GM19239 (cell line): ENCODE measurements at places on chromosomes 16 and 17.
A peak's percentile ranks its signal among the peaks of the same experiment; 100 is the strongest.

DNA sequence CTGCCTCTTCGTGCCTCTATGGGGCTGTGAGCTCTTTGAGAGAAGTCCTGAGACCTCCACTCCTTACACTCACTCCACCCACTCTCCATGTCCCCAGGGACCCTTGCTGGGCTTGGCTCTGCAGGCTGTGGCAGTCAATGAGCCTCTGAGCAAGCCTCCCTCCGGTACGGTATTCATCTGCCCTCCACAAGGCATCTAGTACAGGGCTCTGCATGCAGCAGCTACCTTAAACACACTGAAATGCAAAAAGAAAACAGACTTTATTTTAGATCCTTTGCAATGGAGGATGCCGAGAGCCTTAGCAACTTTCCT, 38.9 kb upstream of the SMPD3 start:
- no peak for DNase-seq

- DNase-seq: no peak
Measured at GRCh38 chr17:80432961-80433550, 18.1 kb downstream of the ENDOV start.

DNA sequence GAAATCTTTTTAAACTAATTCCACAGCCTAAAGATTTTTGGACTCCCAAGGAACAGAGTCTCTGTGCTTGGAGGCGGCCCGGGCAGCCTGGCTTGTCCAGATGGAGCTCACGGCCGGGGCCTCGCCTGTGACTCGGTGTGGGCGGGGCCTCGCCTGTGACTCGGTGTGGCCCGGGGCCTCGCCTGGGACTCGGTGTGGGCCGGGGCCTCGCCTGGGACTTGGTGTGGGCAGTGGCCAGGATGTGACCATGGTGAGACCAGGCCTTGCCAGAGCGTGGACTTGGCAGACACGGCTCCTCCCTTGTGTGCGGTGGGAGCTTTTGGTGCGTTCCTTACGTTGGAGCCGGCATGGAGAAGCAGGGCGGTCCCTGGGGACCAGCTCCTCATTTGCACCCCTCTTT, 92.3 kb downstream of the METRNL start:
- DNase-seq: no peak

DNA sequence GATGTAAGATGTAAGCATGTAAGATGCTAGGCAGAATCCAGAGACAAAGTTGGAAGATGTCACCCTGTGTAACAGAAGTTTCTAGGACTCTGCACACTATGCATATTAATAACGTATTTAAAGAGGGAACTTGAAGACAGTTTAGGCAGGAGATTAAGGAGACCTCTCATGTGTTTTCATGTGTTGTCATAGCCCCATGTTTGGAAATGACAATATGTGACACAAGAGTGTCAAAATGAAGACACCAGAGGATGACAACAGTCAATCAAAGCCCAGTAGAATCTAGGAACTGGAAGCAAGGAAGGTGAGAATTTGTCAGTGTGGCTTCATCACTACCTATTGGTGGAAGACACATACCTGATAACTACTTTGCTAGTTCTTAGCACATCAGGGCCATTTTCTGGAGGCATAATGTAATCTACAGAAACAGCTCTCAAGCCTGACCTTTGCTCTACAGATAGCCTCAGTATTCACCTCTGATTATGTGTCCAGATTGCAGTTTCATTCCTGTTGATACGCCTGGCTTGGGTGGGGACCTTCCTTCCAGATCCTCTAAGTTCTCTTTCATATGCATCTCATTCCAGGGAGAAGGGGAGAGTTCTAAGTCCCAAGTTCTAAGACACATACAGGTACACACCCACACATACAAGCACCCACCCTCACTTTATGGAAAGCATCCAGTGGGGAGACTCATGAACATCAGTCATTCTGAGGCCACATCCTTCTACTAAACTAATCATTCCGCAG, 26.3 kb downstream of the PMP22 start:
- DNase-seq: no peak

DNA sequence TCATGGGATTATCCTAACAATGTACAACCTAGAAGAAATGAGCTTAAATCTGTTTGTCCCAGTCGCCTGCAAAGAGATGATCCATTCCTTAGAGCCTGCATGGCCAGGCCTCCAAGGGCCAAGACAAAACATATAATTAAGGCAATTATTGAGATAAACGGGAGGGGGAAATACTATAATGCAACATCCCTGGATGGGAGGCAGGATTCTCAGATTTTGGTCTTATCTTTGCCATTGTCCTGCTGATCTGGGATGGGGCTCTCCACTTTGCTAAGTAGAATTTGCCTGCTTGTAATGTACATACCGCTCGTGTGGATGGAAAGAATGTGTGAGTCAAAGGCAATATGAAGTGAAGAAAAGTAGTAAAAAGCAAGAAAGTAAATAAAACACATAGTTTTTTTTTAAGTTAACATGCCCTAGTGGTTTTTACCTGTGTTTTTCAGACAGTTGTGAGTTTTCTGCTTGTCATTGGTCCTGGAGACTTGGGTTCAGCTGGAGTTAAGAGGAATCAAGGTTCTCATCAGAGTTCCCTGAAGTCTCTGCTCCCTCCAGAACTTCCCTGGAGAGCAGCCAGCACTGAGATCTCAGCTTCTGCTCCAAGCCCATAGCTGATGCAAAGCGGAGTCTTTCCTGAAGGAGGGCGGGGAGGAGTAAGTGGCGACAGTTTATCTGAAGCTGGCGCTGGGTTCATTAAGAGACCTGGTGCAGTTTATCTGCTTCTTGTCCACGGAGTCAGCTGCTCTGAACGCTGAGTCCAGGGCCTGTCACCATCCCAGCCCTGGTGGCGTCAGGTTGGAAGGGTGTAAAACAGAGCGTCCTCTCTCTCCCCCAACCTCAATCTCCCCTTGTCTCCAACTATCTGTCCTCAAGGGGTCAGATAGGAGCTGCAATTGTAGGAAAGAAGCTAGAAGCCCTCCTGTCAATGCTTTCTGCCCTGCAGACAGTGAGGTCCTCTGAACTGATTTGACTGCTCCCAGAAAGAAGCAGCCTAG, 30.1 kb downstream of the HOXB1 start:
- DNase-seq: no peak

DNA sequence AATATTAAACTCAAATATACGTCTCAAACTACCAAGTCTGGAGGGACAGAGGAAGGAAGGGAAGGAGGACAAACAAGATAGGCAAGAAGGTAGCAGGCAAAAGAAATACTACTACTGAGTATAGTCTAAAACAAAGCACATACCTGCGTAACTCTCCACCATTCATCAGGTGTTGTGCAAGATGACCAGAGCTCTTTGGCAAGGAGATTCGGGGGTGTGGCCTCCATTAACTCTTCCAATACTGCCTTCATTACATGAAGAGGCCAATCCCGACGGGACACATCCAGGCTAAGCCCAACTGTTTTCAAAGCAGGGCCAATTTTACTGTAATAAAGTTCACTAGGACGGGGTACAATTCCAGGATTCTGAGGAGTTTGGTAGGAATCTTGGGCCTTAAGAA, 38.2 kb upstream of the ARL6IP1 start:
- DNase-seq: no peak

DNA sequence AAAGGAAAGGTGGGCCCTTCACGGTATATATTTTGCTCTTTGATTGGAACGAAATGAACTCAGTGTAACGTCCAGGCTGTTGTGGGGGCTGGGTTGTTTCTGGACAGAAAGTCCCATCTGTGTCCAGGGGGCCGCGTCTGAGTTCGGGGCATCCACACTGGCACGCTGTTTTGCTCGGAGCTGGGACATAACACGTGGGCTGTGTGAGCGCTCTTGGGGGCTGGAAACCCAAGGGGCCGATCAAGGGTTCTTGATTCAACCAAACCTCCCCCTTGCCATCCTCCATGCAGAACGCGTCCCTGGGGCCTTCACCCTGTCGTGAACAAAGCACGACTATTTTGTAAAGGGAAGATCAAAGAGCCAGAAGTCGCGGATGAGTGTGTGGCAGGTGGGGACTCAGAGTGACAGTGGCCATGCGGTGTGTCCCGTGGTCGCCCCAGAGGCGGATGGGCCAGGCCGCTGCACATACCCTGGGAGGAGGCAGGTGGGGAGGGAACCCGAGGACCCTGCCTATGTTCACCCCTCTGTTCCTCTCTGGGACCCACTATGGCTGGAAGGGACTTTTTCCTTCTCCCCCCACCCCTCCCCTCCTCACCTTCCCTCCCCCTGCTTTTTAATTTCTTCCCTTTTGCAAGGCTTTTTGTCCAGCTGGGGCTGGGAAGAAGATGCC, 387.2 kb downstream of the SEC14L1 start:
- no peak for DNase-seq

GRCh38 chr16:51030516-51030915, 120.6 kb downstream of the SALL1 start:
- DNase-seq: no peak

- DNase-seq: no peak
Measured at GRCh38 chr16:55811811-55812210, 21.1 kb downstream of the CES1 start.

DNA sequence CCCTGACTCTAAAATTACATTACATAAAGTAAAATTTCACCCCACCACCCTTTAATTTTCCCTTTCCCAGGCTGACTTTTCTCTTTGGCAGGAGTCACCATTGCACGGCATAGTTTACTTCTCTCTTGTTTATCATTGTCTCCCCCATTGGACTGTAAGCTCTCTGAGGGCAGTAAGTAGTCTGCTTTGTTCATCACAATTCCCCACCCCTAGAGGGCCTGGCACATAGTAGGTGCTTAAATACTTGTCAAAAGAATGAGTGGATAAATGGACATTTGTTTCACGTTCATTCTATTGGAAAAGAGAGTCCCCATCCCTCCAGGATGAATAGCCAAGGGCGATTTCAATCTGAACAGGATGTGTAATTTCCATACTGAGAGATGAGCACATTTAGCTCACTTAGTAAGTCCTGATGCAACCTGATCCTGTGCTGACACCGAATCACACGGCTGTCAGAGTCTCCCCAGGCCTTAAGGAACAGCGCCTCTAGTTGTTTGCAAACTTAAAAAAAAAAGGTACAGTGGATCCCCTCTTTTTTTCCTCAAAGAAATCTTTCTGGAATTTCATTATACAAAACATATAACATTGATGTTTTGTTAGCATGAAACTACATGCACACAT, 54.0 kb downstream of the AKAP1 start:
- no peak for DNase-seq

DNA sequence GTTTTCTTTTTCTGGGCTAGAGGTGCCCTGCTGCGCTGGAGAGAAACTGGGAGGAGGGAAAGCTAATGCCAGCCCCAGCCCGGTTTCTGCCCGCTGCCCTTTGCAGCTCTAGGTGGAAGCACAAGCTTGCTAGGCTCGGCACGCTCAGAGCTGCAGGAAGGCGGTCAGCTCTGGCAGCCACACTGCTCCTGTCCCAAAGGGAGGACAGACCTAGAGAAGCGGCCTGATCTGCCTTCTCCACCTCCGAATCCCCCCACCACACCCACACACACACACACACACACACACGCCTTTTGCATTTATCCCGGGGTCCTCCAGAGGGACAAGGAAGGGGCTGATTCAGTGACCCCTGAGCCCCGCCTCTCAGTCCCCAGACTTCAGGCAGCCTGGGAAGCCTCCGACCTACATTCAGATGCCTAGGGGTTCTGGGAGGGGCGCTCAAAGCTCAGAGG, 418.1 kb downstream of the SOX9 start:
- no peak for DNase-seq

DNA sequence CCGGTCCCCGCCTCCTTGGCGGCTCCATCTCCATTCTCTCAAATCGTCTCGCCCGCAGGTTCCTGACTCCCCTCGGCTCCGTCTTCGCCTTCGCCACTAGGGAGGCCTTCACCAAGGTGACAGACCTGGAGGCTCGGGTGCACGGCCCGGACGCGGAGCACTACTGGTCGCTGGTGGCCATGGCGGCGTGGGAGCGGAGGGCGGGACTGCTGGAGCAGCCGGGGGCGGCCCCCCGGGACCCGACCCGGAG, 862 bp downstream of the GLTPD2 start:
- no peak for DNase-seq

DNA sequence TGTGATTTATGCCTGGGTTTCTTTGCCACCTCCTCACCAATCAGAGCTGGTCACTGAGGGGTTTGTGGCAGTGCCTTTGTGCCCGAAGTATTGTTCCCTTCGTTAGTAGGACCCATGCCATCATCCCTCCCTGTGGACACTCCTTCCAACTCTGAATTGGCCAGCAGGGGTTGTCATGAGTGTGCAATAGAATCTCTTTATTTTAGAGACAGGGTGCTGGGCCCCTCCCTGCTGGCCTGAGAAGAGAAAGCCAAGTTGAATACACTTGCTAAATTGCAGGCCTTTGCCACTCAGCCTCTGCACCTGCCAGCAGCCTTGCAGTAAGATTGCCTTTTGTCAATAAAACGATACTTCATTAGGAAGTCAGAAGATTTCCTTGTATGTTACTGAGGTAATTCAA, 40.7 kb upstream of the SLC12A3 start:
- DNase-seq: no peak

DNA sequence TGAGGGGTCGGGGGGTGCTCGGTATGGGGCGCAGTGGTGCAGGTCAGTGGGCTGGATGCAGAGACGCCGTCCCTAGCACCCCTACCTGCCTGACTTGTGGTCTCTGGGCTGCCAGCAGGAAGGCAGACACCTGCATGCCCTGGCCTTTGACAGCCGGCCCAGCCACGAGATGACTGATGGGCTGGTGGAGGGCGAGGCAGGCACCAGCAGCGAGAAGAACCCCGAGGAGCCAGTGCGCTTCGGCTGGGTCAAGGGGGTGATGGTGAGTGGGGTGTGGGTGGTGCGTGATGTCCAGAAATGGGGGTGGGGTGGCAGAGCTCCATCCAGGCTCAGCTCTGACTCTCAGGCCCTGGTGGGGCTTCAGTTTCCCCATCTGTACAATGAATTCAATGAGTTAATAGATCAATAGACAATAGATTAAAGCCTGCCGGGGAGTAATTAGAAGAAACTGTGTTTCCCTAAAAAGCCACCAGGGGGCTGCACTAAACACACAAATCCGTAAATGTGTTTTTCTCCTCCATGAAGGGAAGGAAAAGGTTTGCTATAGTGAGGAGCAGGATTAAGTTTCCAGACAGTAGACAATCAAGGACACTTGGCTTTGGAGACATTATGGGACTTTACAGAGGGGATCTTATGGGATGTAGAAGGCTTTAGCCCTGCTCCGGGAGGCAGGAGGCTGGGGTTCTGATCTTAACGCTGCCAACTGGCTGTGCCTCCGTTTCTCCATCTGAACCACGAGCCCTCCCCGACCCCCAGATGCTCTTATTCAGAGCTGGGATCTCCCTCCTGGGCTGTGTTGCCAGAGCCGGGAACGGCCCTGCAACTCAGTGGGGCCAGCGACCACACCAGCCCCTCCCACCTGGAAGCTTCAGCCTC, 2.2 kb downstream of the SLC12A3 start:
- DNase-seq: no peak

- no peak for DNase-seq
Measured at GRCh38 chr17:69314246-69315065, 12.5 kb downstream of the ABCA5 start.

- no peak for DNase-seq
Measured at GRCh38 chr17:36778448-36778847, 158.8 kb upstream of the LHX1 start.

- DNase-seq: peak; percentile 72
Measured at GRCh38 chr17:59155439-59156177, at the start of gene PRR11. Gene PRR11 (plus strand): TSS chr17:59155746. CDS start chr17:59169753, 14,007 bp downstream.

- no peak for DNase-seq
Measured at GRCh38 chr16:77214411-77215138, 15.4 kb downstream of the SYCE1L start.

- no peak for DNase-seq
Measured at GRCh38 chr16:77143364-77143763, 47.6 kb upstream of the MON1B start.
